Activated naive CD4-positive, alpha-beta T cell treated with anti-CD3 and anti-CD28 coated beads for 36 hours (primary cell): ENCODE measurements at places on chromosomes 12 and 14. TPM values are rescaled to one million over a fixed set of nuclear protein-coding genes. Genes with fewer than 3 reads are reported as not detected.

DNA sequence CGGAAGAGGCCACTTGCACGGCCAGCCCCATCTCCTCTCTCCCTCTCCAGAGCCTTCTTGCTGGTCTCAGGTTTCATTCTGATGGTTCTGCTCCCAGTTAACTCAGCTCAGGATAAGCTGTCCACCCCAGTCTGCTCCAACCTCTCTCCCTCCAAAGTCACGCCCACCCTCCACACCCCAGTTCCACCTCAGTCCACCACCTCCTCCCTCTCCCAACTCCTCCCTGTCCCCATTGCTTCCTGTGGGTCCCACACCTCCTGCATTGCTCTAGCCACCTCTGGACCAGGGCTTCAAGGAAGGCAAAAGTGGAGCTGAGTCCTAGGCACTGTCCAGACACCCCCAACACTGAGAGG lies 13.1 kb downstream of the KRT71 start:
- H3K4me3 ChIP-seq: no peak overlapping the region
- H3K4me1 ChIP-seq: no peaks in the 10 kb centered on the region
- no peaks in the 10 kb centered on the region for H3K27me3 ChIP-seq
- H3K27ac ChIP-seq: no peak overlapping the region

NRXN3 gene
- not detected for total RNA-seq

GRIP1 gene
- total RNA-seq: 2.2 TPM

GRCh38 chr14:105944632-105945610 lies 418.5 kb downstream of the TMEM121 start:
- H3K4me3 ChIP-seq: no peak overlapping the region
- H3K27me3 ChIP-seq: no peaks in the 10 kb centered on the region
- DNase-seq: peak; percentile 91
- no peaks in the 10 kb centered on the region for H3K36me3 ChIP-seq
- no peak overlapping the region for H3K27ac ChIP-seq

CPNE6 gene
- total RNA-seq: not detected

RASAL1 gene
- total RNA-seq: 2.6 TPM

GPR135 gene
- total RNA-seq: 0.67 TPM

RNF212B gene
- not detected for total RNA-seq

CHGA gene
- not detected for total RNA-seq

DNA sequence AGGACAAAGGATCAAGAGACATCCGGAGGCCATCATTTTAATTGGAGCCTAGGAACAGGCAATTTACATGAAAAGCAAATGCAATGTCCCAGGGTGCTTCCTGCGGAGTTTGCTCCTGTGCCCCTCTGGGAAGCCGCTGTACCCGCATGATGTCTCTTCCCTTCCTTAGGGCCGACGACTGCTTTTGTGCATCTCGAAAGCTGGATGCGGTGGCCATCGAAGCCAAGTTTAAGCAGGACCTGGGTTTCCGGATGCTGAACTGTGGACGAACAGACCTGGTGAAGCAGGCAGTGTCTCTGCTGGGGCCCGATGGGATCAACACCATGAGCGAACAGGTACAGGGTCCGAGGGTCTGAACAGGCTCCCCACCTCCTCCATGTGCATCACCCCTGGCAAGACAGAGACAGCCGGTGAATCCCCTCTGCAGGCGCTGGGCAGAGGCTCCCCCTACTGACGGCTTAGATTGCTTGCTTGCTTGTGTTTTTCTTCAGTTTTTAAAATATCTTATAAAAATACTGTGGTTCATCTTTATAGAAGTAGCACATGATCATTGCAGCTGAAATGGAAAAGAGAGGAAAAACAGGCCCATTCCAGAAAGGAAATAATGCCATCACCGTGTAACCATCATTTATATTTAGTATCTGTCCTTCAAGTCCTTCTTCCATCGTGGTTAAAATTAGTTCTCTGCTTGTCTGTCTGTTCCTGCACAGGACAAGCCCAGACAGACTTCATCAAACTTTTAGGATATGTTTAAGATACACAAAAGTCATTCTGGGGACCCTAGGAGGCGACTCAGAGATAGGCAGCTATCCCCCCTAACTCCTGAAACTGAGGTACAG lies 75.4 kb upstream of the PWP1 start:
- H3K36me3 ChIP-seq: no peaks in the 10 kb centered on the region
- no peaks in the 10 kb centered on the region for H3K27me3 ChIP-seq
- H3K4me3 ChIP-seq: no peak overlapping the region
- no peak overlapping the region for H3K27ac ChIP-seq
- no peaks in the 10 kb centered on the region for H3K4me1 ChIP-seq
- DNase-seq: peak; percentile 61

DNA sequence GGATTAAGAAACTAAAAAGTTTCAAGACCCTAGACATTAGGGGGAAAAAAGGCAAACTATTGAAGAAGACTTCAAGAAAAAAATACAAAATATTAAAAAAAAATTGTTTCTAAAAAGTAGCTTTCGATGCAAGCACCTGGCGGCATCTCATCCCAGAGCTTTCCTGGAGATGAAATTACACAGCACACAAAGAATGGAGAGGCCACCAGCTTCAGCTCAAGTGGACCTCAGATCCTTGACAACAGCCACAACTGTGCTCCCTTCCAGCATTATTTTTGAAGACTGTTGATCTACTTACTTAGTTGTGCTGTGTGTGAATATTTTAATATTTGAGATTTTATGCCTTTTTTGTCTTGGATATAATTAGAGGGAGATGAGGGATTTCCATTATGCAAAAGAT lies 479.0 kb downstream of the GLT1D1 start:
- no peaks in the 10 kb centered on the region for H3K36me3 ChIP-seq
- H3K27ac ChIP-seq: no peak overlapping the region
- no peak for DNase-seq
- H3K4me1 ChIP-seq: no peaks in the 10 kb centered on the region

GRCh38 chr14:53149668-53150316 lies 3.3 kb downstream of the DDHD1 start:
- H3K4me1 ChIP-seq: peaks cover 63% of the 10 kb centered on the region
- no peaks in the 10 kb centered on the region for H3K27me3 ChIP-seq
- no peak for DNase-seq
- no peak overlapping the region for H3K27ac ChIP-seq
- H3K4me3 ChIP-seq: peak overlapping the region; percentile 100
- peaks cover 23% of the 10 kb centered on the region for H3K36me3 ChIP-seq

- peak; percentile 1 for DNase-seq
- H3K27me3 ChIP-seq: no peaks in the 10 kb centered on the region
Observed at GRCh38 chr12:109753054-109753401, 39.4 kb downstream of the FAM222A start.

- peaks cover 33% of the 10 kb centered on the region for H3K4me1 ChIP-seq
- DNase-seq: no peak
- H3K36me3 ChIP-seq: no peaks in the 10 kb centered on the region
- H3K27me3 ChIP-seq: no peaks in the 10 kb centered on the region
- peak overlapping the region; percentile 7 for H3K27ac ChIP-seq
Observed at GRCh38 chr12:66708704-66709456, 30.0 kb upstream of the GRIP1 start.

GRCh38 chr14:104658325-104658712 lies 31.1 kb upstream of the INF2 start:
- H3K36me3 ChIP-seq: no peaks in the 10 kb centered on the region
- H3K4me3 ChIP-seq: no peak overlapping the region
- no peak overlapping the region for H3K27ac ChIP-seq
- DNase-seq: no peak
- H3K4me1 ChIP-seq: peaks cover 29% of the 10 kb centered on the region

DNA sequence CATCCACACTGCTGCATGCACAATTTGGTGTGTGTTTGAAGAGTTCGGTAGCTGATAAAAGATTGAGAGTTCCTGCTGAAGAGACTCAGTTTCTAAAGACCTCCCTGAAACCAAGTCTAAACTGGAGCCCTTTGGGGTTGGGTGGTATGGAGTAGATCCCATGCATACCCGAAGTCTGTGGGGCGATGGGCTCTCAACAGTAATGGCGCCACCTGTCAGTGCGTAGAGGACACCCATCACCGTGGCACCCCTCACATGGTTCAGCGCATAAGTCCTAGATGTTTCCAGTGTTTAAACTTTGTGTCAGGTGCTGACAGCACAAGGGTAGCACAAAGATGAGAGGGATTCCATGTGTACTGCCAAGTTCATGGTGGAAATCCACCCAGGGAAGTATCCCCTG lies 85.9 kb downstream of the ESR2 start:
- DNase-seq: no peak
- H3K36me3 ChIP-seq: peaks cover 1% of the 10 kb centered on the region
- H3K4me3 ChIP-seq: no peak overlapping the region
- no peaks in the 10 kb centered on the region for H3K27me3 ChIP-seq

PTPN6 gene
- 334 TPM for total RNA-seq

ARID4A gene
- 20.4 TPM for total RNA-seq

BCL2L2 gene
- total RNA-seq: 1.5 TPM

DNA sequence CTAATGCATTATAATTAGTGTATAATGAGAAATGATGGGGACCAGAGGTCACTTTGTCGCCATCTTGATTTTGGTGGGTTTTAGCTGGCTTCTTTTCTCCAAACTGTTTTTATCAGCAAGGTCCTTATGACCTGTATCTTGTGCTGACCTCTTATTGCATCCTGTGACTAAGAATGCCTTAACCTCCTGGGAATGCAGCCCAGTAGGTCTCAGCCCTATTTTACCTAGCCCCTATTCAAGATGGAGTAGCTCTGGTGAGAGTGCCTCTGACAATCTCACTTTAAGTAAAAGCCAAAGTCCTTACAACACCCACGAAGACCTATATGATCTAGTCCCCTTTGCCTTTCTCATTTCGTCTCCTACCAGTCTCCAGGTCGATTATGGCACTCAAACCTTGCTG lies 28.3 kb upstream of the STRAP start:
- H3K36me3 ChIP-seq: no peaks in the 10 kb centered on the region
- no peak overlapping the region for H3K4me3 ChIP-seq
- no peaks in the 10 kb centered on the region for H3K27me3 ChIP-seq
- no peak overlapping the region for H3K27ac ChIP-seq
- DNase-seq: no peak
- no peaks in the 10 kb centered on the region for H3K4me1 ChIP-seq

DNA sequence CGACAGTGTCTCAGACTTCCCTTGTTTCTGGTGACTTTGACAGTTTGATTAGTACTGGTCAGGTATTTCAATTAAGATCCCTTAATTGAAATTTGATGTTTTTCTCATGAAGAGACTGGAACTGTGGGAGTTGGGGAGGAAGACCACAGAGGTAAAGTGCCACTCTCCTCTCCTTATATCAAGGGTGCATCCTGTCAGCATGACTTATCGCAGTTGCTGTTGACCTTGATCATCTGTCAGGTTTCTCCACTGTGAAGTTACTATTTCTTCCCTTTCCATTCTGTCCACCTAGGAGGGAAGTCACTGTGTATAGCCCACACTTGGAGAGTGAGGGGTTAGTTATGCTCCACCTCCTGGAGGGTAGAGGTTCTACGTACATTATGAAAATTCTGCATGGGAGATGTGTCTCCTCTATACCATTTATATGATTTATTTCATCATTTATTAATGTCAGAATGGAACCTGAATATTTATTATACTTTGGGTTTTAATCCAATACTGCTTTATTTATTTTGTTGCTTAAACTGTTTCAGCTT lies 40.3 kb upstream of the SMOC1 start:
- no peak overlapping the region for H3K27ac ChIP-seq
- H3K4me3 ChIP-seq: no peak overlapping the region
- no peaks in the 10 kb centered on the region for H3K36me3 ChIP-seq
- H3K27me3 ChIP-seq: peaks cover 2% of the 10 kb centered on the region
- H3K4me1 ChIP-seq: no peaks in the 10 kb centered on the region

SERPINA12 gene
- not detected for total RNA-seq

DNA sequence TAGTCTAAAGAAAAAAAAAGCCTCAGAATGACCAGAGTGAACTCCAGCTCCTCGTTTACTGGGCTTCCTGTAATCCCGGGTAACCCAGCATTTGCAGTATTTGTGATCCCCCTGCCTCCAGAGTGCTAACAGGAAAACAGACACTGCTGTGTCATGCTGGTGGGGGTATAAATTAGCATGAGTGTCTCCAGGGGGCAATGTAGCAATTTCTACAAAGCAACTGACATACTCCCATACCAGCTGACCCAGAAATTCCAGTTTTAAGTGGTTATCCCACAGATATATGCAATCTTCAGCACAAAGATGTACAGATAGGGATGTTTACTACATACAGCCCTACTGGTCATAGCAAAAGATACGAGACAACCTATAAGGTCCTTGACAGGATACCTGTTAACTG lies 18.8 kb downstream of the TTC7B start:
- H3K27ac ChIP-seq: no peak overlapping the region
- no peaks in the 10 kb centered on the region for H3K36me3 ChIP-seq
- no peaks in the 10 kb centered on the region for H3K27me3 ChIP-seq
- peaks cover 5% of the 10 kb centered on the region for H3K4me1 ChIP-seq
- DNase-seq: no peak

GRCh38 chr12:62848418-62848817 lies 86.5 kb downstream of the PPM1H start:
- no peak overlapping the region for H3K4me3 ChIP-seq
- H3K4me1 ChIP-seq: no peaks in the 10 kb centered on the region
- H3K27me3 ChIP-seq: peaks cover 11% of the 10 kb centered on the region
- no peaks in the 10 kb centered on the region for H3K36me3 ChIP-seq

METTL17 gene
- total RNA-seq: 90.9 TPM

SCN8A gene
- 0.50 TPM for total RNA-seq

- H3K4me3 ChIP-seq: no peak overlapping the region
- H3K27ac ChIP-seq: no peak overlapping the region
- no peaks in the 10 kb centered on the region for H3K27me3 ChIP-seq
Observed at GRCh38 chr12:4046495-4046840, 173.3 kb upstream of the PARP11 start.

KLRC1 gene
- total RNA-seq: 0.21 TPM

GRCh38 chr12:52389313-52390207 lies 4.1 kb upstream of the KRT84 start:
- no peak overlapping the region for H3K27ac ChIP-seq
- no peaks in the 10 kb centered on the region for H3K4me1 ChIP-seq
- no peaks in the 10 kb centered on the region for H3K27me3 ChIP-seq
- no peak overlapping the region for H3K4me3 ChIP-seq
- DNase-seq: no peak
- H3K36me3 ChIP-seq: no peaks in the 10 kb centered on the region

DNA sequence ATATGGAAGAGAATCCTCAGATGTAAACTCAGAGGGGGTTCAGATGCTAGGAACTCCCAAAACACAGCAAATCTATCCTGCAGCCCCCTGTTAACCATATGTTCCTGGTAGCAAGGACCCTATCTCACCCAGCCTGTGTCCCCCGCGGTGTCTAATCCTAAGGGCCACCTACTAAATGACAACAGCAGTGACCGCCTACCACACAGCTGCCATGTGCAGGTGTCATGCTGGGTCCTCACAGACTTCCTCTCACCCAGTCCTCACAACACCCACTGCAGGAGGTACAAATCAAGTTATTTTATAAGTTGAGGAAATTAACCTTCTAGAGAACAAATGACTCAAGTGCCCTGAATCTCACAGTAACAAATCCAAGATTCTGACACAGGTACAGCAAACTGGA lies 73.9 kb downstream of the ITPK1 start:
- no peaks in the 10 kb centered on the region for H3K36me3 ChIP-seq
- DNase-seq: no peak
- H3K27me3 ChIP-seq: no peaks in the 10 kb centered on the region
